ENCODE measurements at places on chromosomes 2 and 18.

DNA sequence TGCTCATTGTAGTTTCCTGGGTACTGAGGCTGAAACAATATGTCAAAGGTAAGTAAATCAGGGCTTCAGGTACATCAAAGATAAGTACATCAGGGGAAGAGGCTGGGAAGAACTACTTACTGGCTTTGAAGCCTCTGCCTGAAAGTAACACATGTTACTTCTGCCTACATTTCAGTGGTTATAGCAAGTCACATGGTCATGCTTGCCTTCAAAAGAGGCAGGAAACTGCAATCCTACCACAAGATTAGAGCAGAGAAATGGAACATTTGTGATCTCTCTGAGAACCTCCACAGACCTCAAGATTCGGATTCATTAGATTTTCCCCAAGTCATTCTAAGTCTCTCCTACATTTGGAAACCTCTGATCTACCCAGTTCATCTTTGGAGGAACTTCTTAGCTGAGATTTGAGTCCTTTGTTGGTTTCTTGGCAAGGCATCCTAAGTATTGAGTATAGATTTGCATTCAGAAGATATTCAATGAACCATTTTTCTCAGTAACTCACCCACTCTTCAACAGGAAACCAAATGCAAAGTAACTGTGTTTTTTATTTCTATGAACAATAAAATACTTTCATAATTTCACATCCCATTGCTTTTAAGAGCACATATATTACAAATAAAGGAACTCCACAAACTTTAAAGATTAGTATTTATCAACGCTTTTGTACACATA is 48.5 kb upstream of the CCDC195 start:
- DNase-seq, result no peak

- no peak for DNase-seq
These were observed 788 bp downstream of the USP14 start for GRCh38 chr18:159037-159652.

DNA sequence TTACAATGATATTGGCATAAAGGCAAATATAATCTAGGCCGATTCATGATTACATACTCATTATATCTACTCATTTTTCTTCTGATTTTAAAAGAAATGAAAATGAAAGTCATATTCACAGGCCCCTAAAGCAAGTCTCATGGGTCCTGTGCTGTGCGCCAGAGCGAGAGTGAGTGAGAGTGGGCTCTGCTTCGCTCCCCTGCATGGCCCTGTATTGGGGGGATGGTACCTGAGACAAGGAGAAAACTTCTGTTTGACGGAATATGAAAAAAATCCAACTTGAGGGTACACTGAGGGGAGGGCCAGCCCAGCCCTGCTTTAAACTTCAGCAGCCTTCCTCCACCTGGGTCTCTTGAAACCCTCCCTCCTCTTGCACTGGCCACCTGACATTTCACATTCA is 81.4 kb upstream of the RGPD5 start:
- no peak for DNase-seq

- no peak for DNase-seq
These were observed 40.8 kb downstream of the PRPF40A start for GRCh38 chr2:152676461-152676860.

DNA sequence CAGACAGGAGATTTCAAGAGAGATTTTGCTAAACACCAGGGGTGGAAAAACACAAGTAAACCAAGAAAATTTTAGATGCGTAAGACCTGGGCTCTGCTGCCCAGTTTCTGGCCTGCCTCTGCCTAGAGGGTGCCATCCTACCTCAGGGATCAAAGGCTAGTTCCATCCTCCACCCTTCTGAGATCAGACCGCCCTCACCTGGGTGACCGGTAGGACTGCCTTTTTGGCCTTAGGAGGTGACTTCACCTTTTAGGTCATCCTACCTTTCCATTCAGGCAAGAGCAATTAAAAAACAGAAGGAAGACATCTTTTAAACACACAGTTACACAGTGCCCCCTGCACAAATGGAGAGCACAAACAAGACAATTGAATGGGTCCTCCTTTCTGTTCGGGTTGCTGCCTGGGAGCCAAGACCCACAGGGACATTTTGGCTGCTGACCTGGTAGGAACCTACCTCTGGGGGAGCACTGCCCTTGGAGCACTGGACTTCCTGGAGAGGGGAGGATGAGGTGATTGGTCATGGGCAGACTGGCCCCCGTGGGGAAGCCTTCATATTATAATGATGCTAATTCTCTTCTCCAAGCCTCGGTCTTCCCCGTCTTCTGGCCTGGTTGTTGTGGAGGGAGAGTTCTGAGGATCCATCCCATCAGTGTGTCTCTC is 3.1 kb downstream of the PSD4 start:
- DNase-seq, result no peak

DNA sequence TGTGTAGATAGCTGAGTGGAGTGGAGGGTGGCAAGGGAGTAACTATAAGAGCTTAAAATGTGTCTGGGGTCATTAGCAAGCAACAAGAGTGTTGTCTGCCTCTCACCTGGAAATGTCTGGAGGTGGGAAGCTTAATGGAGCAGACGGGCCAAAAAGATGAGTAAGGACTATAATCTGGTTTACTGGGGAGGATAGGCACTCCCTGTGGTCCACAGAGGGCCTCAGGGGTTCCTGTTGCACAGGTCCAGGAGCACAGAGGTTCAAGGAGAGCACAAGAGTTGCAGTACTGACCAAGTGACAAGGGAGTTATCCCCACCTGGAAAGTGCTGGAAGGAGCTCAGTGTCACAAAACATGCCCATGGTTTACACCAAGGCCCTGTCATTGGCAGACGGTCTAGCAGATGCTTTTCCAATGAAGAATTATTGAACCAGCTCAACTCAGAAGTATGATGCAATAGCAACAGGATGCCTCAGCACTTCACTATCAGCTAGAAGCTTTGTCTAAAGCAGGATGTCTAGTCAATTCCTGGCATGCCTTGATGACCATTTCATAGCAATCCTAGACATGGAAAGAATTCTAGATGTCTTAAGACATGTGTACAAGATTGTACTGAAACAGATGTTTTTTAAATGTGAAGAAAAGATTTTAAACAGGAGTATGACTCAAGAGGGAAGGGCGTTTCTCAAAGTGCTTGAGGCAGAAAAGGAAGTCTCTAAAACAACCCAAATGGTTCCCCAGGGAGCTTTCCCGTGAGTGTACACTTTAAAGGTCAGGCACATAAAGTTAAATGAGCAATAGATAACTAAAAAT is 62.9 kb upstream of the SERPINE2 start:
- no peak for DNase-seq

DNA sequence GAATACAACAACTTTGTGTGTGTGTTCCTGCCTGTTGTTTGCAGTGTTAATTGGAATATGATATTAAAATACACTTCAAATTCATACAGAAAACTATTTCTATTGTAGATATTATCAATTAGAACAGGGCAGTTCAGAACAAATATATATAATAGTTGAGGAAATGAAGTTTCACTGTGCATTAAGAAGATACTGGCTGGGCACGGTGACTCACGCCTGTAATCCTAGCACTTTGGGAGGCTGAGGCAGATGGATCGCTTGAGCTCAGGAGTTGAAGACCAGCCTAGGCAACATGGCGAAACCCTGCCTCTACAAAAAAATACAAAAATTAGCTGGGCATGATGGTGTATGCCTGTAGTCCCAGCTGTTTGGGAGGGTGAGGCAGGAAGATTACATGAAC is 79.3 kb downstream of the ASAP2 start:
- DNase-seq, result no peak

DNA sequence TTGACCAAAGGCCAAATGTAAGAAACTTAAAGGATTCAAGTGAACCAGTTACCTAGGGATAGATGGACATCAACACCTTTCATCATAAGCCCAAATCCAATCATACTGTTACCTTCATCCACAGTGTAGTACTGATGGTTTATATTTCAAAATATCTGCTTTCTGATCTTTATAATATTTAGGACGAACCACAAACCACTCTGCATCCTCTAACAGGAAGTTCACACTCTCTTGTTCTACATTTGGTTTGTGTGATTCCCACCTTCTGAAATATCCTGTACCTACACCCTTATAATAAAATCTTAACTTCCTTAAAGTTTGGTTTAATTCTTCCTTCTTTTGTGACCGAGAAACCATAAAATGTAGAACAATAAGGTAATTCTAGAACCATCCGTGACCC is 535.7 kb upstream of the CHAC2 start:
- DNase-seq, result no peak

- DNase-seq, result no peak
These were observed 1040.7 kb upstream of the SLC39A10 start for GRCh38 chr2:194616334-194616733.

- no peak for DNase-seq
These were observed 55.6 kb downstream of the MTCL1 start for GRCh38 chr18:8760984-8761383.

Data from right cardiac atrium (tissue), 5 donors.